ENCODE measurements at places on chromosomes 7 and 10.

GRCh38 chr10:94328613-94329012 lies 34.1 kb downstream of the NOC3L start:
- DNase-seq: no peak

GRCh38 chr7:65809982-65810288 lies 62.9 kb upstream of the VKORC1L1 start:
- no peak for DNase-seq

DNA sequence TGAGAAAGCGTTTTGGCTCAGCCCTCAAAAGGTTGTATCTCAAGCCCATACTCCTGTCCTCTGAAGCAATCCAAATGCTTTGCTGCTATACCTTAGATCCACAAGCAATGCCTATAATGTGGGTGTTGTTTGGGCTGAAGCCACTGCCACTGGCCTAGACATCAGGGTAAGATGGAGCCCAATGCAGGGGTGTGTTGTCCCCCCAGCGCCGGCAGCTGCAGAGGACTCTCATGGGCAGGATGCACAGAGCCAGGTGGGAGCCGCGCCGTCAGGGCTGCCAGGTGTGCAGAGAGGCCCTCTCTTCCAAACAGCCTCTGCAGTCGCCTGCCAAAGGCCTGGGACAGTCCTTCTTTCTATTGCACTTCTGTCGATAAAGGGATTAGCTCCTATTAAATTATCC lies 205.2 kb upstream of the SHH start:
- DNase-seq: no peak

GRCh38 chr10:66180581-66181318 lies 745.1 kb upstream of the LRRTM3 start:
- peak; percentile 3 for DNase-seq

- DNase-seq: no peak
Measured at GRCh38 chr7:142440219-142440905, 182.5 kb upstream of the PRSS58 start.

- DNase-seq: peak; percentile 56
Measured at GRCh38 chr7:154879629-154880028, 123.3 kb downstream of the PAXIP1 start.

DNA sequence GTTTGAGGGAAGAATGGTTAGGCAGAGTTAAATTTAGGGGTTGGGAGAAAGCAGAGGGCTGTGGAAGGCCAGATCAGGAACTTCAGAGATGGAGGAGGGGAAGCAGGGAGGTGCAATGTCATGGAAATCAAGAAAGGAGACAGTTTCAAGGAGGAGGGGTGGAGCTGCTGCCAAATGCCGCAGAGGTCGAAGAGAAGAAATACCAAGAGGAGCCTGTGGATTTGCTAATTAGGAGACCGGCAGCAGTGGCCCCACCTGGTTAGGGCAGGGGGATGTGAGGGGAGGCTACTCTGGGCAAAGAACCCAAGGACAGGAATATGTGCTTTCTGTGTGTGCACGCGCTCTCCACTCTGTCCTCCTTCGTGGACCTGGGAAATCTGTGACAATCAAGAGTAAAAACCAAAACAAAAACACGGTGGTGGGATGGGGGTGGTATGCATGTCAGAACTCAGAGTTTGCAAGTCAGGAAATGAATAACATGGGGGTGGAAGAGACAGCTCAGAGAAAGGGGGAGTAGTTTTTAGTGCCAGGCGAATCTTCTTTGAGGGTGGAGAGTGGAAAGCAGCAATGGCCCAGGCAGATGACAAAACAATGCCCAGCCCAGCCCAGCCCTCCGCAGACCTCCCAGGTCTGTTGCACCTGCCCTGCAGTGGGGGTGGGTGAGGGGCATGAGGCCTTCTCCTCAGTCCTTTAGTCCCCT lies 102.9 kb upstream of the PAX2 start:
- DNase-seq: no peak

- no peak for DNase-seq
Measured at GRCh38 chr7:68364886-68365625, 1233.2 kb upstream of the AUTS2 start.
